ENCODE measurements at places on chromosomes 1 and 21.

GRCh38 chr1:165527251-165528007 is 16.4 kb upstream of the LRRC52 start:
- DNase-seq, result no peak

DNA sequence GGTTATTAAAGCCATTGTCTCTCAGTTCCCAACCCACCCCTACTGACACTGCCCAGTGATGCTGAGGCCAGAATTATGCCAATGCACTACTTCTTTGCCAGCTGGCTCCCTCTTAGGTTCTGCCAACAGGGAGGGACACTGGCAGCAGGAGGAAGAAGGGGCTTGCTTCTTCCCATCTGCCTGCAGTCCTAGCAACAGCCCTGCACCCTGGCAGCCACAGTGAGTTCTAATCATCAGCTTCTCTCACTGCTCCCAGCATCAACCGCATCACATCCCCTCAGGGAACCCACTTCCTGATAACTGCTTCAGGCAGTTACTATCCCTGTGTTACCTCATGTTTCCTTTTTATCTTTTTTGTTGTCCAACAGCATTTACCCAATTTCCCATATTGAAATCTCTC is 86.2 kb downstream of the UBR4 start:
- DNase-seq, result no peak

DNA sequence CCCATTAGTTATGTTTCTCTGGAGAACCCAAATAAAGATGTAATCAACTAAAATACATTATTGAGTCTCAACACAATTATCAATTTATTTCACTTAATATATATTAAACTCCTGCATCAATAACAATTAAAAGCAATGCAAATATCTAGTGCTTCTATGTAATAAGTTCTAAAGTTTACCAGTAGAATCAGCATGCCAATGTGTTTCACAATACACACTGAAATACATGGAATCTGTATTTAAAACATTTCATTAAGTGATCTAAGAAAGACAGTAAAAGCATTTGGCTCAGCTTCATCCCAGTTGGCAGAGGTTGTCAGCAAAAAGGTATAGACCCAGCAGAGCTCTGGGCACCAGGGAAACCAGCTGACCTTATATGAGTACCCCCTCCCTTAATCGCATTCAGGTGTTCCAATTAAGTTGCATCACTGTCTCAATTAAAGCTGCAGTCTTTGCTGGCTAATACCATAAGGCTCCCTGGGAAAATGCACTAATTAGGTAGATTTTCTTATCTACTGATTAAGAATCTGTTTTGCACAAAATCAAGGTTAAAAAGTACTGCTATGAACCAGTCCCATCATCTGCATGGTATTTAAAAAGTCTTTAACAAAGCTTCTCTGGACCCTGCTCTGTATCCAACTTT is 63.1 kb downstream of the NIBAN1 start:
- no peak for DNase-seq

- no peak for DNase-seq
Observed at GRCh38 chr1:8354038-8354437, 36.1 kb downstream of the SLC45A1 start.

DNA sequence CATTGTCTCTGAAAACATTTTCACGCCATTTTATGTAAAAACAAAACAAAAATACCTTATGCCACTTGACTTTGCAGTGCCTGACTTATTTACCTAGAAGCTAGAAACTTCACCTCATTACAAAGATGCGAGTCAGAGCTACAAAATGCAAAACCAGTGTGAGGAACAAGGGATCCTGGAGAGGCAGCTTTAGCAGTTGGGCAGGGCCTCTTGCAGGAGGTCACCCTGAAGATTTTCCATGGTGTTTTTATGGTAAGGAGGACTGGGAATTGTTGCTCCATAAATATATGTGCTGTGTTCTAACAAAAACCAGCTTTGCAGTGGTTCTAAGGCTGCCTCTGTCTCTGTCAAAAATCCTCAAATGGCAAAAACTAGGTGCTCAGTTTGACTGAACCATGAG is 36.4 kb upstream of the TARBP1 start:
- no peak for DNase-seq

DNA sequence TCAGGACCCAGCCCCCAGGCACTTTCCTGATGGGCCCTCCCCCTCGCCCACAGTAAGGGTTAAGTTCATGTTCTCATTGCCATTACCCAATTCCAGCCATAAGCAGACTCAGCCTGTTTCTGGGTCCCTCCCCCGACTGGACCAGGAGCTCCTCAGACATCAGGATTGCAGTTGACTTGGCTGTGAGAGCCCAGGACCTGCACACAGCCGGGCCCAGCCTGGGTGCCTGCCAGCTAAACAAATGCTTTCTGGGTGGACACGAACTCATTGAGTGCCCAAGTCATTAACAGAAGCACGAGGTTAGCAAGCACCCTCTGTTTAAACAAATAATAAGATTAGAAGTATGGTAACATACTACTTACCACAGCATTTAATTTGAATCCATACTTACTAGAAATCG is 147.9 kb upstream of the POU3F1 start:
- no peak for DNase-seq

GRCh38 chr1:32702599-32703478 is at the start of gene SYNC:
TSS of gene SYNC (minus strand) at chr1:32702770. CDS start at chr1:32702660, 110 bp downstream.
- no peak for DNase-seq

- no peak for DNase-seq
Observed at GRCh38 chr21:17501107-17502006, 11.5 kb upstream of the CXADR start.

GRCh38 chr1:59342801-59343575 is 46.1 kb downstream of the FGGY start:
- DNase-seq, result no peak

GRCh38 chr1:169043823-169044222 is 62.7 kb upstream of the ATP1B1 start:
- no peak for DNase-seq

GRCh38 chr21:20451046-20451445 is 547.2 kb upstream of the NCAM2 start:
- no peak for DNase-seq

DNA sequence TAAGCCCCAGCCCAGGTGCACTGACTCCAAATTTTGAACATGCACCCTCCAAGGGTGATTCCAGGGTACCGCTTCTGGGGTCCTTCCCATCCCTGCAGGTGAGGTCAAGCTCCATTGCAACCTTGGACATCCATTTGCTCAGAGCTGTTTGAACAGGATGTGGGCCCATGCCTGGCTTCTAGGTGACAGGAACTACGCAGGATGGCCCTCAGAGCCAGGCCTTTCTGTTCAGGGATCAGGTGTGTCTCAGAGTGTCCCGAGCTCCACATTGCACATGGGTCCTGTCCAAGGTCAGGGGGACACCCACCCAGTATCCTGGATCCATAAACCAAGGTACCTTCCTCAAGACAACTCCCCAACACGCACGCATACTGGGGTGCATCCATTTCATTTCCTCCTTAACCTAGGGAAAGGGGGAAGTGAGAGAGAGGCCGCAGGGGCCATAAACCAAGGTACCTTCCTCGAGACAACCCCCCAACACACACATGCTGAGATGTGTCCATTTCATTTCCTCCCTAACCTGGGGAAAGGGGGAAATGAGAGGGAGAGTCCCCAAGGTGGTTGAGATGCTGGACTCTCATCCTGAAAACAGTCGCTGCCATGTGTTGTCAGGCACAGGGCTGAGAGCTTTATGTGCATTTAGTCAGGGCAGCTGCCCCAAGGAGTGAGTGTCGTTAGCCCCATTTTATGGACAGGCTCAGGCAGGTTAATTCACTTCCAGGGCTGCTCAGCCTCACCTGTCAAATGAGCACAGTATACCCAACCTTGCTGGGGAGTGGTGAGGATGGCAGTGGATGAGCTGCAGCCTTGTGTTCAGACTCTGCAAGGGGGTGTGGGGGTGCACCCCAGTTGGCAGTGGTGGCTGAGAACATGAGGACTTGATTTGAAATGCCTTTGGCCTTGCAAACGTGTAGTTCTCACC is 2.1 kb downstream of the SLC66A1 start:
- DNase-seq, result no peak

Measured in T-helper 1 cell (primary cell).